ENCODE measurements at places on chromosomes 4 and X. TPM values are rescaled to one million over a fixed set of nuclear protein-coding genes. Genes with fewer than 3 reads are reported as not detected.

CSAG3 gene
- total RNA-seq, result not detected

TSC22D3 gene
- 93.5 TPM for total RNA-seq

HERC6 gene
- total RNA-seq, result 9.5 TPM

PPEF2 gene
- 0.22 TPM for total RNA-seq

LETM1 gene
- 37.9 TPM for total RNA-seq

PLA2G12A gene
- 26.4 TPM for total RNA-seq

DNA sequence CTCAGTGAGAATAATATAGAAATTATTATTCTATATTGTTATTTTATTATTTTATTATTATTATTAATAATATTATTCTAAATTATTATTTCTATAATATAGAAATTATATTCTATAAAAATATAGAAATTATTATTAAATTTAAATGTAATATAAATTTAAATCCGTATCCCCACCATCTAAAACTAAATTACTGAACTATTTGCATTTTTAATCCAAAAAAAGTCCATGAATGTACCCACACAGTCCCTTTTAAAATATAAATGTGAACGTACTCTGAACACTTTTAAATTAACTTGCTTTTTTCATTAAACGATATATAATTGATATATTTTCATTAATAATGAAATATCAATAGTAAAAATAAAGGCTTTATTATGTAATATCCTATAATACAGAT, 248.3 kb upstream of the PCDH7 start:
- DNase-seq, result no peak

- DNase-seq, result no peak
Observed at GRCh38 chr4:82561786-82562563, at the start of gene TMEM150C. TMEM150C (minus strand) TSS chr4:82561988; CDS start chr4:82504657, 57,331 bp downstream.

DNA sequence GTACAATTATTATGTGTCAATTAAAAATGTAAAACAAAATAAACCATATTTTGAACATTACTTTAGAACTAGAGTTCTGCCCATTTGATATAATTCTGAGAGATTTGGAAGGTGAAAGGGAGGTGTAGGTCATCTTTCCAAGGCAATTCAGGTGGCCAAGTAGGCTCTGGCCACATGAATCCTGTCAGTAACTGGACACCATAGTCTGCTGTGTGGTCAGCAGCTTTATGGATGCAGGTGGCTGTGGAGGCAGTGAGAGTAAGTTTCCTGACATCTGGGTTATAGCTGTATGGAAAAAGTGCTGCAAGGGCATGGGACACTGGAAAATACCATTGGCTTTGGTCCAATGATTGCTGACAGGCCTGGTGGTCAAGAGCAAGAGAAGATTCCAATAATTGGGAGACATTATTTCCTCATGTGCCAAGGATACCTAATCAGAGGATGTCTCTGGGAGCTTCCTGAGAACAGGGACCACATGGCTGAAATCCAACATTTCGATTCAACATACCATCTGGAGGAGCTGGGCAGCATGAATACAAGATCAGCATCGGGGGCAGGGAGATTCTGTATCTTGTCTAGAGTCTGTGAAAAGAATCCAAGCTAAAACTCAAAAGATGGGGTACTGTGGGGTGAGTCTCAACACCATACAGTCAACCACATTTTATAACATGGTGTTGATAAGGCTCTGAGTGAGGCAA, 523.1 kb downstream of the MID1IP1 start:
- DNase-seq, result no peak

DNA sequence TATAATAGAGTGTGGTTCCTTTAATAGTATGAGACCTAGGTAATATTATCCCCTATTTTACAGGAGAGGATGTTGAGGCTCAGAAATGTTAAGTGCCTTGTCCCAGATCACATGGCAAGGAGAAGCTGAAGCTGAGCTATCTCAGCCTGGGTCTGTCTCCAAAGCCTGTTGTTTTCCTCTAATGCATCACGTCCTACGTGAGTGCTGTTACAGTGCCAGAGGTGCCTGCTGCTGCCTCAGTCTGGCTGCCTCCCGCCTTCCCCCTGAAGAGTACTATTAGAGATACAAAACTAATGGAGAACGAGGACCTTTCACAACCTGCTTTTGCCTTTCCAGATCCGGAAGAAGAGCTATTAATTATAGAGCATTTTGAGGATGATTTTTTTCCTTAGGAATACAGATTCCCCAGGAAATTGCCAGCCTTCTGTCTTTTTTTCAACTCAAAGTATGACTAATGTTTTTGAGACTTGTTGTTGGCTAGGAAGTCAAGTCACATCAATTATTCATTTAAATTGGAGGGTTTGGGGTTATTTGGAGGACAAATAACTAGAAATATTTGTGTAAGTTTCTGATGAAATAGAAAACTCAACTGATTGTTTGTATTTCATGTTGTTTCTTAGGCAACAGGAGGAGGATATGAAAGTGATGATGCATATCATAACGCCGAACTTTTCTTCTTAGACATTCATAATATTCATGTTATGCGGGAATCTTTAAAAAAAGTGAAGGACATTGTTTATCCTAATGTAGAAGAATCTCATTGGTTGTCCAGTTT, 43.9 kb upstream of the MTMR1 start:
- no peak for DNase-seq

DNA sequence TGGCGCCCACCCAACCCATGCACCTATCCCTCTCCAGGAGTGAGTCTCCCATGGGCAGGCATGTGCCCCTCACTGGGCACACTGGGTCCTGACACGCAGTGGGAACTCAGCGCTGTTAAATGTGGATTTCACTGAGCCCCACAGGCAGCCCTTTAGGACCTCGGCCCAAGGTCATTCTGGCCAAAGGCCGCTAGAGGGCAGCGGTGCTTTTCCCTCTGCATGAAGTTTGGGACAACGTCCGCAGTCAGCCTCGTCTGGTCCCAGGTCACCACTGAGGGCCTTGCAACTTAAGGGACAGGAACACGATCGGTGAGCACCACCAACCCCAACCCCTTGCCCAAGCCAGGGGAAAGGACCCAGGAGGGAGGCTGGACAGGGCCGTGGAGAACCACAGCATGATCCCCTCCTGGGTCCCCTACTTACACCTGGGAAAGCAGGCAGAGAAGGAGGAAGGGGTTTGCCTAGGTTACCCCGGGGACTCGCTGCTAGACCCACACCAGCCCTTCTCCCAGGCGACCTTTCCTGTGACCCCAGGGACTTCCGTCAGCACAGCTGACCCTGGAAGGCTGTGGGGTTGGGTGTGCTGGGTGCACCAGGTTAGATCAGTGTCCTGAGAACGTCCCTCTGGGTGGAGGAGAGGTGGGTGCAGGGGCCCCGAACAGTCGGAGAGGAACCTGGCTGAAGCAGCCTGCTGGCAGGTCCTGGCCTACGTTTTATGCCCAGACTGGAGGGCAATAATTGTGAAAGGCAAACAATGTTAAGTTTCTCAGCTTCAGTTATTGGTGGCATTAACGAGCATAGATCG, 24.0 kb downstream of the CYTL1 start:
- peak; percentile 85 for DNase-seq

- no peak for DNase-seq
Observed at GRCh38 chrX:115702982-115703381, 142.0 kb downstream of the PLS3 start.

DNA sequence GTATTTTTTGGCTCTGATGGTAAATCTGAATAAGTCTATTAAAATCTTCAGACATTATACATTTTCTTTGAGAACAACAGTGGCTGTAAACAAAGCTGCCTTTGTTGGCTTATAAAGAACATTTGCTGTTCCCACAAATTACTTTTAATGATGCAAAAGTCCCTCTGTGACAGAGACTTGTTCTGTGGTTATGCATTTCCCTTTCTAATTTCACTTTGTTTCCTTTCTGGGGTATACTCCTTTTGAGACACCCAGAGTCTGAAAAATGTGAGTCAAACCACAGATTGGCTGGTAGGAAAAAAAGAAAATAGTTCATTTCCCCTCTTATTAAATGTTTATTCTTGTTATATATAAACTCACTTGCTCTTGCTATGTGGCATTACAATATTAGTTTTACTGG, 402.4 kb downstream of the PACRGL start:
- no peak for DNase-seq

DNA sequence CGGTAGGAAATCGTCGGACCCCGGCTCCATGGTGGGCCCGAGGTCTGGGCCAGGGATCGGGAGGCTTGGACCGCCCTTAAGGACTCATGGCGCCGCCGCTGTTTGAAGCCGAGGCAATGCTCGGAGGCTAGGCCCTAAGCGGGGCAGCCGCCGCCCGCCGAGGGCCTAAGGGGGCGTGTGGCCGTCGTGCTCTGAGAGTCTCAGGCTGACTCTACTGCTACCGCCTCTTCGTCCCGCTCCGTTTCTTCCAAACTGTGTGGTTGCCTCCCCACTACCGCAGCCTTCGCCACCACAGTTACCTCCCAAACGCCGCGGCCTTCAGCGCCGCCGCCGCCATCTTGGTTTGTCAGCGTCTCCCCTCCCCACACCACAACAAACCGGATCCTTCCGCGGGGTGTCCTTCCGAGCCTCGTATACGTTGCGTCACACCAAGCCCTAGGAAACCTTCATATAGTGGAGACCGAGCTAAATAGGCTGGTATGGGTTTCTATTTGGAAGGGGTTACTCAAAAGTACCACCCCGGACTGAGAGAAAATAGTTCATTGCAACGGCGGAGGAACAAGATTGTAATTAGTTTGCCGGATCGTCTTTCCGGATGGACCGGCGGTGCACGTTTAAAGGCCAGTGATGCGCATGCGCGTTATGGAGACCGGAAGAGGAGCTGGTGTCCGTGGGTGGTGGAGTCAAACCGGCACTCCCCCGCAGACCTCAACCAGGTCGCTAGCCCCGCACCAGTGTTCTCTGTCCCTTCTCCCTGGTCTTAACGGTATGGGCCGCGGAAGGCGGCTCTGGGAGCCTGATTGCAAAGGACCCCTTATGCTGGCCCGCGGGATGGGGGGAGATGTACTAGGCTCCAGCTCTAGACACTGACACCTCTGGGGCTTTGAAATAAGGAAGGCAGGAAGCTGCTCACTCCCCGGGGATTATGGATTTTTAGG, at the start of gene KDM5C:
Gene KDM5C, minus strand, starts transcription at position 348 of the 938 bp plus-strand sequence. Its CDS starts 318 bp downstream, at position 30.
- DNase-seq, result peak; percentile 96

DNA sequence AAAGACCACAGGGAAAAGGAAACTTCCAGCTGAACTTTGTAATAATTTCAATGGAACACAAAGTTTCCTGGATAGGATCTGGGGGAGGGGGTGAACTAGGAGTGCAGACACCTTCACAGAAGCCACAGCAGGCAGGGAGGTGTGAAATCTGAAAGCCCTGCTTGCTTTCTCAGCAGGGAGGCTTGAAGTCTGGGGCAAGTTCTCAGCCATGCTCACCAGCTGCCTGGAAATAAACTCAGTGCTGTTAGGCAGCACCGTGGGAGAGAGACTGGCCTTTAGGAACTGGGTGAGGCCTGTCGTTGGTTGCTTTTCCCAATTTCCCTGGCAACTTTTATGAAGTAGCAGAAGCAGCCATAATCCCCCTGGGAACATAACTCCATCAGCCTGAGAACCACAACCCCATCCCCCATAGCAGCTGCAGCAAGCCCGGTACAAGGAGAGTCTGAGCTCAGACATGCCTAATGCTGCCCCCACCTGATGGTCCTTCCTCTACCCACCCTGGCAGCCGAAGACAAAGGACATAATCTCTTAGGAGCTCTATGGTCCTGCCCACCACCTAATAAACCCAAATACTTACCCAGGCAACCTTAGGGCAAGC, 39.2 kb upstream of the NMU start:
- DNase-seq, result no peak

- DNase-seq, result no peak
Observed at GRCh38 chr4:188305690-188306089, 166.4 kb downstream of the TRIML1 start.

- DNase-seq, result no peak
Observed at GRCh38 chr4:108492816-108493595, 127.4 kb upstream of the RPL34 start.

GRCh38 chr4:151804821-151805220, 44.0 kb upstream of the GATB start:
- no peak for DNase-seq

- no peak for DNase-seq
Observed at GRCh38 chr4:92382128-92382527, 78.4 kb downstream of the GRID2 start.

DNA sequence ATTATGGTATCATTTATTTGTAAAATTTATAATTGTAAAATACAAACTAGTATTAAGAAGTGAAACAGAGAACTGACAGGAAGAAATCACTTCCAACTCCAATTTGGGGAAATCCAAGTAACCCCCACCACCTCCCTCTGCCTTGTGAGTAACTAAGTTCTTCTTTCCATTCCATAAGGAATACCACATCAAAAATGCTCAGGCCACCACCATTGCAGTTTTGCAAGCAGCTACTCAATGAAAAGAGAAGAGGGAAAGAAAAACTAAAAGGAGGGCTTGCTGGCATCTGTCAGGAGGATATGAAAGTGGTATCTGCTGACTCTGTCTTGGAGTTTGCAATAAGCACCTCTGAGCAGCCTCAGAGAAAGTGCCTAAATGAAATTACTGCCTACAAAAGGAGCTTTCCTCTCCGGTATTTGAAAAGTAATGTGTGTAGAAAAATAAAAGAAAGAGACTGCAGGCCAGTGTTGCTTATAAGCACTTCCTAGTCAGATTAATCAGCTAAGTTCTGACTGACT, 228.7 kb downstream of the OPHN1 start:
- DNase-seq, result no peak

DNA sequence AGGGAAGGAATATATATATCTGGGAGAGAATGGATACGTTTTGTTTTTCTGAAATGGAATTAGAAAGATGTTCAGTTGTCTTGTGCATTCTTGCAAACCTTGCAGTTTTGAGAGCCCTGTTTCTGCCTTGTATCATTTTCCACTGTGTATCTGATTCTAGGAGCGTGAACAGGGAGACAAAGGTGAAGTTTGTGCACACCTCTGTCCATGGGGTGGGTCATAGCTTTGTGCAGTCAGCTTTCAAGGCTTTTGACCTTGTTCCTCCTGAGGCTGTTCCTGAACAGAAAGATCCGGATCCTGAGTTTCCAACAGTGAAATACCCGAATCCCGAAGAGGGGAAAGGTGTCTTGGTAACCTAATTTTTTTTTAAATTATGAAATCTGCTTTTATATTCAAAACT, 17.7 kb downstream of the PGM2 start:
- DNase-seq, result no peak

DNA sequence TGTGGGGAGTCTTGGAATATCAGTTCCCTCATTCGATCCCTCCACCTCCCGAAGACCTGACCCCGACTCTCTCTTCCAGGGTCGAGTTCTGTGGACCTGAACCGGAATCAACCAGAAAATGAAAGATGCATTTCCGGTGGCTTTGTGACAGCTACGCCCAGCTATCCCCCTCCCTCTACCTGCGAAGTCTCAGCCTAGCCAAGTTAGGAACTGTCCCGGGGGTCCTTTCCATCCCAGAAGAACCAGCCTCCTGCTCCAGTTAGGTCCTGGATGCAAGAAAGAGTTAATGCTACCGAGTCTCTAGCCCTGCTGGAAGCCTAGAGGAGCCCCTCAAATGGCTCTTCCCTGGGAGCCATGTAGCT, 13.4 kb upstream of the ETDC start:
- no peak for DNase-seq

DNA sequence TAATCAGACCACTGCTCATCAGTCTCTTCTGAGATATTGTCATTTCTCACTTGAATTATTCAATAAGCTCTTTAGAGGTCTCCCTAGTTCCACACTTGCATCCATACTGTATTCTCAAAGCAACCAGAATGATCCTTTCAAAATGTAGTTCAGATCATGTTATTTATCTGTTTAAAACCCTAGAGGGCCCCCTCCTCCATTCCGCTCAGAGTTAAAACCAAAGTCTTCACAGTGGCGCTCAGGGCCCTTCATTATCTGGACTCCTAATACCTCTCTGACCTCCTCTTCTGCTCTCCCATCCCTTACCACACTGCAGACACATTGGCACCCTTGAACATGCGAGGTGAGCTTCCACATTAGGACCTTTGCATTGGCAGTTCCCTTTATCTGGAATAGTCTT, 32.7 kb upstream of the HPGDS start:
- no peak for DNase-seq
